Fibroblast of villous mesenchyme (primary cell): ENCODE measurements at places on chromosomes 11 and 22.

DNA sequence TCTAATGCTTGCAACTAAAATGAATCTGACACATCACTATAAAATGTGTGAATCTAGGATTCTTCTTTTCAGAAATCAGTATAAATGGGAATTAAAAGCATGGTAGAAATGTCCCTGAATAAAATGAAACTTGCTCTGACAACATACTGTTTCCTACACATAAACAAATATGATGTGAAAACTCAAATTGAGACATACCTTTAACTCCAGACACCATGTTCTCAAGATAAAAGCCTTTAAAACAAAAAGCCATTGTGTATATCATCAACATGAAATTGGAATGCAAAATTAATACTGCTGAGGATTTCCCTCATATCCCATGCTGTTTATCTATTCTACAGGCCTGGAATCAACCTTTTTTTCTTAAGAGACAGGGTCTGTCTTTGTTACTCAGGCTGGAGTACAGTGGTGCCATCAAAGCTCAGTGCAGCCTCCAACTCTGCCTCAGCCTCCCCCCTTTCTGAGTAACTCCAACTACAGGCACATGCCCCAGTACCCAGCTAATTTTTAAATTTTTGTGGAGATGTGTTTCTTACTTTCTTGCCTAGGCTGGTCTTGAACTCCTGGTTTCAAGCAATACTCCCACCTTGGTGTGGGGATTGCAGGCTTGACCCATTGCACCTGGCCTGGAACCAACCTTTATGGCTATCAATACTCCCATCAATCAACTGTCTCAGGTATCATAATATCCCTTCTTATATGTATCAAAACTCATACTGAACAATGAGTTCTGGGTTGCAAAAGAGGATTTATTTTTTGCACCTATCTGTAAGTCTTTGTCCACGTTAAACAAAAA is 6.7 kb downstream of the TAF1D start:
- DNase-seq, result no peak

GRCh38 chr11:43404406-43404805 is 45.7 kb downstream of the TTC17 start:
- no peak for DNase-seq

GRCh38 chr11:1503708-1504104 is 17.1 kb upstream of the MOB2 start:
- no peak for DNase-seq

GRCh38 chr22:21014202-21014725 is 701 bp upstream of the P2RX6 start:
- peak; percentile 94 for DNase-seq

GRCh38 chr11:108875134-108875533 is 210.3 kb downstream of the DDX10 start:
- DNase-seq, result no peak

DNA sequence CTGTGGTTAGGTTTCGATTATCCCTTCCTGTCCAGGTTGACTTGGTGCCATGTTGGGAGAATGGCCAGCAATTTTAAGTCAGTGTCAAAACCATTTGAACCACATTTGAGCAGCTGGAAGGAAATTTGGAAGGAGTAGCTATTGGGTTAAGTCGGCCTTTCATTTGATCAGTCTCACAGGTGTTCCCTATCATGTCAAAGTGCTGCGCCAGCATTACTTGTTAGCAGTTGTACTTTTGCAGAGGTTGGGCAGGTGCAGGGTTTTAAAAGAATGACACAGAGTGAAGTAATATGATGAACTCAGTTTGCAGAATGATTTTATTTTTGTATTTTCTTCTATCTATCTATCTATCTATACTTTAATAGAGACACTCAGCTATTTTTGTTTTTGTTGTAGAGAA is 6.4 kb upstream of the TYMP start:
- no peak for DNase-seq

- peak; percentile 88 for DNase-seq
Measured at GRCh38 chr11:123137431-123138224, 57.4 kb downstream of the CLMP start.

DNA sequence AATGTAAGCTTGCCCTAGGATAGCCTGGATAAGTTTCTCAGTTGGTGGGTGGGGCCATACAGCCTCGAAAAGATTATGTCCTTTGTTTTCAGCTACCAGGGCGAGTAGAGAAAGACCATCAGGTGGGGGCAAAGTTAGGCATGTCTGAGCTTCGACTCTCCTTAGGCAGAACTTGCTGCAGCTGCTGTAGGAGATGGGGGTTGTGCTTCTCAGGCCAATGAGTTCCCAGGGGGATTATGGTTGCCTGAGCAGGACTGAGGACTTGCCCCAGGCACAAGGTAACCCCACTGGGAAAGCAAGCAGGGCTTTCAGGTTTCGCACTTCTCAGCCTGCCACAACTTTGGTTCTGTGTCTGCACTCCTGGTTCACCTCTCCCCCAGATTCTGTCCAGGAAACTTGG is 173.4 kb upstream of the SESN3 start:
- DNase-seq, result no peak

- no peak for DNase-seq
Measured at GRCh38 chr11:40602866-40603552, 856.4 kb downstream of the LRRC4C start.

DNA sequence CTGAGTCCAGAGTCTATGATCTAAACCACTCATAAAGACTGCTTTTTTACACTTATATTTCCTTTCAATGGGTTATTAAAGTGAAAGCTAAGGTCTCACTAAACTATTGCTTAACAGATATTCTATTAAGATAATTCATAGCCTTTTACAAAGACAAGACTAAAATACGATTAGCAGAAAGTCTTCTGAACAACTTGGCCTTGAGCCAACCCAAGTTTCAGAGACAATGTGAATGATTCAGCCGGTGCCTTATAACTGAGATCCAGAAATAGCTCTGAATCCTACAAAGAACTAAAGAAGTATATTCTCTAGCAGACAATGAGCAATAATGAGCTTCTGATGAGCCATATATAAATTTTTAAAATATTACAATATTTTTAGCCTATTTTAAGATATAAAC is 41.5 kb upstream of the CARD18 start:
- DNase-seq, result peak; percentile 46

DNA sequence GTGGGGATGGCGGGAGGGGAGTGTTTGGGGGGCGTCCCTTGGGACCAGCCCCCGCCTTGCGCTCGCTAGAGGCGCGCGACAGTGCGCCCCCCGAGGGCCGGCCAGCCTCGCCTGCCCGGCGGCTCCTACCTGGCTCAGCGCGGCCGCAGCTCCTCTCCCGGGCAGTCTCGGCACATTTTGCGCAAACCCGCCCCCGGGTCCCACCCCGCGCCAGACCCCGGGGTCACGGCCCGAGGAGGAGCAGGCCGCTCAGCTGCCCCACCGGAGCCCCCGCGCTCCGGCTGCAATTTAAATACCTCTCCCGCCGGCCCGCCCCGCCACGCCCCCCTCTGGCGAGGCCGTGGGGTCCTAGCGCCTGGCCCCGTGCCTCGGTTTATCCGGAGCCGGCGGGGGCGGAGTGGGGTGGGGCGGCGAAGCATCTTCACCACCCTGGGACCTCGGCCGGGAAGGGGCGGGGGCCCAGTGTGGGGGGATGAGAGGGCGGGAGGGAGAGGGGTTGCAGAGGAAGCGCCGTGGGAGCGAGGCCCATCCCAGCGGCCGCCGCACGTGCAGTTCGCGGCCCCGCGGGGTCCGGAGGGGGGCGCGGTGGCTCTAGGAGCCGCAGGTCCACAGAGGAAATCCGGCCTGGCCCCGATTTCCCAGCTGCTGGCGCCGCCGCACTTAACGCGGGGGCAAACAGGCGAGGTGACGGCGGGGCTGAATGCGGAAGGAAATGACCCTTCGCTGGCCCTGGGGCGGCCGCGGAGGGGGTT is at the start of gene LRRC32:
Gene LRRC32 (minus strand): TSS at position 263 of the 752 bp plus-strand sequence. CDS start 4,793 bp downstream, outside the sequence.
- DNase-seq, result no peak

DNA sequence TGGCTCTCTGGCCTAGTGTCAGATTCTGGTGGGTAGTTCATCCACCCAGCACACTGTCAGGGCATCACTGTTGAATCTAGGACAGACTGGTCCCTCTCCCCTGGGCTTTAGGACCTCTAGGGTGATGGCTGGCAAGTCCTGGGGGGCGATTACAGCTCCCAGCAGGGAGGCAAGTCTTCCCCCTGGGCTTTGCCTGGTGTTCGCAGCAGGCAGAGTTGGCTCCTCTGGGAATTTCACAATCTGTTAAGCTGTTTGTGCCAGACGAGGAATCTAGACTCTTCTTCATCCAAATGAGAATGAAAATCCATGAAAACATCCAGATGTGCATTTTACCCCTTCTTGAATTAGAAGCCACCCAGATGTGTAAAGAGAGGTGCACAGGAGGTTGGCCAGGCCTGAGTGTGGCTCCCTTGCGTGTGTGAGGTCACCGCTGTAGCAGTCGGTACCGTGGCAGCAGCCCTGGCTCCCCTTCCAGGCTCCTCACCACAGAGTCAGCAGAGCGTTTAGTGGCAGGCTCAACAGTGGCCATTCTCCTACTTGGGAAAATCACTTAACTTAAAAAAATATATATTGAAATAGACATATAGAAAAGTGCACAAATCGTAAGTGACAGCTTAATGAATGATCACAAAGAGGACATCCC is 99.9 kb upstream of the TBCEL start:
- DNase-seq, result no peak

GRCh38 chr11:14012846-14013245 is 50.3 kb downstream of the SPON1 start:
- DNase-seq, result no peak

- no peak for DNase-seq
Measured at GRCh38 chr11:12797996-12798395, 123.8 kb downstream of the TEAD1 start.

DNA sequence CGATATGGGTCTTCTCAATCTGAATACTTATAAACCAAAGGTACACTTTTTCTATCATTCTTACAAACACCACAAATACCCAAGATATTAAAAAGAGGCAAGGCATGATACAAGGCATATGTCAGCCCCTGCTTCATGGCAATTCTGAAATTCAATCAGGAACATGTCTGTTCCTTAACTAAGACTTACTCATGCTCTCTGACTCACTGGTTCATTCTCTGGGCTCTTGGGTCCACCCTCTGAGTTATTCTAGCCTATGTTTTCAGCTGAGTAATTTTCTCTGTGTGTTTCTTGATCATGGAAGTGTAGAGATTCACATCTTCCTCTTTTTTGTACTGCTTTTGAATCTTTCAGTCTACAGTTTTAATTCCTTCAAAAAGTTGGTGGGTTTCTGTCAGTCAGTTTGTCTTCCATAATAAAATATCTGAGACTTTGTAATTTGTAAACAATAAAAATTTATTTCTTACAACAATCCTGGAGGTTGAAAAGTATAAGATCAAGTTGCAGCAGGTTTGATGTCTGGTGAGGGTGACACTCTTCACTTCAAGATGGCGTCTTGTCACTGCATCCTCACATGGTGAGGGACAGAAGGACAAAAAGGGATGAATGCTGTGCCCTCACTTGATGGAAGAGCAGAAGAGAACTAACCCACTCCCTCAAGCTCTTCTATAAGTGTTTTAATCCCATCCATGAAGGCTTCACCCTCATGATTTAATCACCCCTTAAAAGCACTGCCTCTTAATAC is 211.7 kb downstream of the FAM76B start:
- no peak for DNase-seq

GRCh38 chr11:119518746-119519730 is 96.1 kb upstream of the THY1 start:
- peak; percentile 44 for DNase-seq

DNA sequence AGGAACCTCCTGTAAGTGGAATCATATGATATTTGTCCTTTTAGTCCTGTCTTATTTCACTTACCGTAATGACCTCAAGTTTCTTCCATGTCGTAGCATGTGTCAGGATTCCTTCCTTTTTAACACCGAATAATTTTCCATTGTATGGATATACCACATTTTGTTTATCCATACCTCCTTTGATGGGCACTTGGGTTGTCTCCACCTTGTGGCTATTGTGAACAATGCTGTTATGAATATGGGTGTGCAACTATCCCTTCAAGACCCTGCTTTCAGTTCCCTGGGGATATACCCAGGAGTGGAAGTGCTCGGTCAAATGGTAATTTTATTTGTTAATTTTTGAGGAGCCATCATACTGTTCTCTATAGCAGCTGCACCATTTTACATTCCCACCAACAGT is 244.9 kb upstream of the BLID start:
- DNase-seq, result no peak

- DNase-seq, result no peak
Measured at GRCh38 chr22:42167066-42167465, 36.5 kb upstream of the CYP2D6 start.

DNA sequence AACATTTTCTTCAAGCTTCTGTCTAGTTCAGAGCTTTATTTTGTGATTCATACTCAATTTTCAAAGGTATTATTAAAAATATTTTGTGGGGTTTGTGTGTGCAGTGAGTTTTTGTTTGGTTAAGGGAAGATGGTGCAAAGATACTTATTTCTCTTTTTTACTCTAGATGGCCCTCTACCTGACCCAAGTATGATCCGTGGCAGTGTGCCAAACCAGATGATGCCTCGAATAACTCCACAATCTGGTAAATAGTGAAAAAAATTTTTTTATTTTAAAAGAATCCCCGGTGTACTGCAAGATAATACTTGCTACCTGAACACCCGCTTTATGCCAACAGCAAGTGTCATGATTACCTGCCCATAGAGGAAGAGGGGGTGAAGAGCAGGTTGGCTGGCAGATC is 54.2 kb downstream of the EP300 start:
- no peak for DNase-seq

DNA sequence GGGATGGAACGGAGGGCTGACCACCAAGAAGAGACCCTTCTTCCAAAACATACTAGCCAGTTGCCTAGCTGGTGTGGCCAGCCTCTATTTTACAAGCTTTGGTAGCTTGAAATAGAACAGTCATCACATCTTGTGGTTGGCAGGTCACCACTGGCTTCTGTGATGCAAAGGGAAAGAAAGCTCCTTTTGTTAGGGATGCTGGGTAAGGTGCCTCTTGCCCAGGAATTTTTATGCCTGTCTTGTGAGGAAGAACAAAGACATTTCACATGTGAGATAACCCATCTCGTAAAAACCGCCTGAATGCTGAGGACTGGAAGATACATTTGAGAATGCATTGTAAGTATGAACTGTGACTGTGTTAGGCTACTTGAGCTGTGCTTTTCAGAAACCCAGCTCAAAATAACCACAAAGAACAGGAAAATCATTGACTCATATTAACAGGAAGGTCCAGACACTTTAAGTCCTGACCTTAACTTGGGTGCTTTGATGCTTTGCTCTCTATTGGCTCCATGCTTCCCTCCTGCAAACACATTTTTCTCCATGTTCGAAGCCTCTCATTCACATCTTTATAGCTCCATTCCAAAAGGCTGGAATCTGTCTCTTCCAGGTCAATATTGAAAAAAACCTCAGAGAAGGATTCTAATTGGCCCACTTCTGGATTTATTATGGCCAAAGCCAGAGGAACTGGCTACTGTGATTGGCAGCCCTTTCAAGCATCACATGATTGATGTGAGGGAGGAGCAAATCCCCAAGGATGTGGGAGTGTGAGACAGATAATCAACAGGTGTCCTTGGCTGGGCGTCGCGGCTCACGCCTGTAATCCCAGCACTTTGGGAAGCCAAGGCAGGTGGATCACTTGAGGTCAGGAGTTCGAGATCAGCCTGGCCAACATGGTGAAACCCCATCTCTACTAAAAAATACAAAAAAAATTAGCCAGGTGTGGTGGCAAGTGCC is 53.9 kb downstream of the MICAL2 start:
- DNase-seq, result peak; percentile 85
